ENCODE measurements at places on chromosomes 5 and 9.

DNA sequence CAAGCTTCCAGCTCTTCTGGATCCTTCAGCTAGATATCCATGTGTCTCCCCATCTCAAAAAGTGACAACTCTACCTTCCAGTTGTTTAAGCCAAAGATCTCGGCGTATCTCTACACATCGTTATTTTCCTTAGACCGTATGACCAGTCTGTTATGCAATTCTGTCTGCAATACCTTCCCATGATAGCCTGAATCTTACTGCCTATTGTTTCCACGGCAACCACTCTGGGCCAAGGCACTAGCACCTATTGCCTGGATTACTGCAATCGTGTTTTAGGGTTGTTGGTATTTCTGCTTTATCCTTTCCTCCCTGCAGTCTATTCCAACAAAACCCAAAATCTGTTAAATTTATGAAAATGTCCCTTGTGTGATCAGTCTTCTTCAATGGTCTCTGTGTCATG lies 448.4 kb downstream of the MTRR start:
- DNase-seq = no peak

DNA sequence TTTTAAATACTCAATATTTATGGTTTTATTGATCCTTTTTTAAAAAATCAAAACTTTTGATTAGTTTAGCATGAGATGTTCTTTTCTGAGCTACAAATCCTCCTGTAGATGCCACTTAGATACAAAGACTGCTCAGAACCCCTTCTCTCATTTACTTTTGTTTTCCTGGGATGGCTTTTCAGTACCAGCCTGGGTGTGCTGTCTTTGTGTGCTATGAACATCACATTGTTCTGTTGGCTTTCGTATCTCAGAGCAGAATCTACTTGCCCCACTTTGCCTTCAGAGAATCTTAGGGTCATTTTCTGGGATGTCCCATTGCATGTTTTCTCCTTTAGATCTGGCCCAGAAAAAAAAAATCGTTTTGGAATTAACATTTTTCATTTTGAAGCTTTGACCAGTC lies 85.9 kb downstream of the RASGRF2 start:
- no peak for DNase-seq

GRCh38 chr9:7316967-7317366 lies 482.6 kb downstream of the DMAC1 start:
- no peak for DNase-seq

- DNase-seq = no peak
These were observed 2.0 kb upstream of the AJM1 start for GRCh38 chr9:136840140-136840876.

DNA sequence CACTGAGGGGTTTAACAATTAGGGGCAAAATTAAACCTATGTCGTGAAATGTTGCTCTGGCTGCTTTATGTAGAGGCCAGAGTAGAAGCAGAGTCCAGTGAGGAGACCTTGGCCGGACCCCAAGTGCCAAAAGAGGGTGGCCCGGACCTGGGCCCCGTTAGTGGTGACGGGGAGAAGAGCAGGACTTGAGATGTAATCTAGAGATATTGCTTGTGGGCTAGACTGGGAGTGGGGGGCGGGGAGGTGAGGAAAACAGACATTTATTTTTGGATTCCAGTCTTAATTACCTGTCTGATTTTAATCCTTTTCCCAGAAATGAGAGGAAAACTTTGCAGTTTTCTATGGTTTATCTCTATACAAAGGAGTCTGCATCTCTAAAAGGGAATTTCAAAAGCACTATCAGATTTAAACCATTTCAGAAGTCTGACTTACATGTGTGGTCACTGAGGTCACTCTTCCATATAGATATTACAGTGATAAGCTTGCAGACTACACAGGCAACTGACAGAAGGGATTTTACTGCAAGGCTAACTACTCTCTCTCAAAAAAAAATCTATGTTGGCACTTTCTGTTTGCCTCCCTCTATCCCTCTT lies 108.1 kb downstream of the MED27 start:
- DNase-seq = no peak

GRCh38 chr5:95671826-95672225 lies 11.0 kb downstream of the SPATA9 start:
- no peak for DNase-seq

GRCh38 chr5:88518131-88519016 lies 249.7 kb upstream of the TMEM161B start:
- no peak for DNase-seq

GRCh38 chr5:141172381-141173204 lies at the start of gene PCDHB7:
TSS of gene PCDHB7 (plus strand) at chr5:141172644. CDS start at chr5:141172836, 192 bp downstream.
- DNase-seq = no peak

- DNase-seq = no peak
These were observed 9.8 kb downstream of the GCNT4 start for GRCh38 chr5:75042522-75042921.

DNA sequence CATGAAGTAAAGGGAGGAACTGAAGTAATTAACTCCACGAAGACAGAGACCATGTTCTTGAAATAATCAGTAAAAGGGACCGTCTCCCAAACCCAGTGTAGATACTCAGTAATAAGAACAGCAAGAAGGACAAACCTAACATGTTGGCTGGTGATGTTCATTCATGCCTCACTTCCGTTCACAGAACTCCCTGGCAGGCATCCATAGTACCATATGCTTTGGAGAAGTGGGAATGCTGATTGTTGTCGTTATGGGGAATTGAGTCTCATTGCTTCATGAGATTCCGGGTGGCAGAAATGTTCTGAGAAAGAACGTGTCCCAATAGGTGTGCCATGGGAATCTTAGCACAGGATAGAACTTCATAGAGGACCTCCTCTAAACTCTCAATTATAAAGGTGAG lies 452.3 kb downstream of the ZSWIM6 start:
- no peak for DNase-seq

DNA sequence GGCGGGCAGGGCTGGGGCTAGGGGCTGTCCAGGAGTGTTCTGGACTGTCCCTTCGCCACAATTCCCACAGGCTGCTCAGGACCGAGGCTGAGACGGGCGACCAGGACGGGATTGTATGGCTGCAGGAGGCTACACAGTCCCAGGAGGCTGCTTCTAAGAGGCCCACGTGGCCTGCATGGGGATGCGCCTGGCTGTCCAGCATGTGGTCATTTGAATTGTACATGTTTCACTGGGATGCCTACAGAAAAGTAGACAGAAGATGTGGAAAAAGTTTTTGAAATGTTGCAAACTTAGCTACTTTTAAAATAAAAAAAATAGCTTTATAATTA lies 32.6 kb upstream of the SPTLC1 start:
- DNase-seq = no peak

DNA sequence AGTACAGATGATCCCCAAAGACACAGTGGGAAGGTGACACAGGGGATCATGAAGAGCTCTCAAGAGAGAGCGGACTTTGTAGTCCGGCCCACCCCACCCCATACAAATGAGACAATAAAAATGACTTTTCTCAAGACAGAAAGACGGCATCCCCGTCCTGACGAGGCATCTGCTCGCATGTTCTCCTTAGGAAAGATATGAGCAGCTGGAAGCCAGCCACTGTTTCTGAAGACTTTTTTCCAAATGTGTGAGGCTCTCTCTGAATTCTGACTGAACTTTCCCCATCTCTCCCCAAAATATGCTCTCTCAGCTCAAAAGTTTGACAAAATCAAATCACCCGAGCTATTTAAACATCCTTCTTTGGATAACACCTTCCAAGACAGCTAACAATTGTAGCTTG lies 105.2 kb downstream of the RFK start:
- no peak for DNase-seq

DNA sequence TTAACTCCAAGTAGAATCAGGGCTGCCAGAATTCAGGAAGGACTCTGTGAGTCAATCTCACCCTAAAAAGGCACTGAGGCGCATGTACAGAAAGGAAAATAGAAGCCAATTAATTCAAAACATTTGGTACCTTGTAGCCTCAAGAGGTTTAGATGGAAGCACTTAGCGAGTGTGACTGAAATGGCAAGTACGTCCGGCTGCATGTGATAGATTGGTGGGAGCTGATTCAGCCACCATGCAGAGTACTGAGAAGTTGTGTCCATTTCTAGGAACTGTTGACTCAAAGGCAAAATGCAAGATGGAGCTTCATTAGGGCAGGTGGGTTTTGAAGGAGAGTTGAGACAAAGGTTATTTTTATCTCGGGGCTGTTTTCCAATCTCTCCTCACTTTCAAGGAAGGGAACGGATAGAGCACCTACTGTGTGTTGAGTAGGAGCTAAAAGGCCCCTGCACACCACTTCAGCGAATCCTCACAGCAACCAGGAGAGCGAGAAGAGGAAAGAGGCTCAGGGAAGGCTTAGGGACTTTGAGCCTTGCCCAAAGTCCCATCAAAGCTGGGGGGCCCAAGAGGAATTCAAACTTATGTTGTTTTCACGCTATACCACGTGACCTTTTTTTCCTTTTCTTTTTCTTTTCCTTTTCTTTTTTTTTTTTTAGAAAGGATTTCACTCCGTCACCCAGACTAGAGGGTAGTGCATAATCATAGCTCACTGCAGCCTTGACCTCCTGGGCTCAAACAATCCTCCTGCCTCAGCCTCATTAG lies 34.6 kb upstream of the CPEB4 start:
- no peak for DNase-seq

GRCh38 chr9:112939418-112939817 lies 48.7 kb upstream of the SLC46A2 start:
- DNase-seq = no peak

- DNase-seq = no peak
These were observed 593 bp upstream of the NAA35 start for GRCh38 chr9:85940275-85940831.

DNA sequence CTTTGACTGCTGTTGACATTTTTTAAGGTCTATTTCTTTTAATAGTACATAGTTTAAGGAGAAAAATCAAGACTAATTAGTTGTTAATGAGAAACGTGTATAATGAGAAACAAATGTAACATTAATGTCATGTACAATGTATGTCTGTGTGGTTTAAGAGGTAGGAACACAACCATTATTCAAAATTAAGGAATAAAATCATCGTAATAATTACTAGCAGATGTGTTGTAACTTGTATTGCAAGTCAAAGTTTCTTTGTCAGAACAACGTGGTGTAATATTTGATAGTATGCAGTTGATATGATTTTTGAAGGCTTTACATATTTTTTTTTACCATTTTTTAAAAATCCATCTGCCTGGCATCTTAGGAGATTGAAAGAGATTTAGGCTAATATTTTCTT lies 120.2 kb upstream of the ARRDC3 start:
- no peak for DNase-seq

DNA sequence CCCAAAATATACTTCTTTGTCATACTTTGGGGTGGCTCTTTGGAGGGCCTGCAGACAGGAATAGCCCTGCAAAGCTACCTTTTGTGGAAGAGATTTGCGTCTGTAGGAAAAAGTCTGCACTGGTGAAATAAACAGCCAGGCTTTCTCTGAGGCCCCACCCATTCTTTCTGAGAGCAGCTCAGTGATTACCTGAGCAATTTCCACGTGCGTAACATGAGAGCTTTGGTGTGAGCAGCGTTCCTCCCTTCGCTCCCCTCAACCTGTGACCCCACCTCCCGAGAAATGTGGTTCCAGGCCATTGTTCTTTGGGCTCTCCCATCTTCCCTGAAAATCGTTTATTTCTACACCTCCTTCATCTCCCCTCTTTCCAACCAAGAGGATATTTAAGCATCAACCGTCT lies 23.8 kb upstream of the FBP1 start:
- no peak for DNase-seq

GRCh38 chr5:177334155-177334551 lies 17.3 kb downstream of the LMAN2 start:
- no peak for DNase-seq

GRCh38 chr5:32584646-32585045 lies 711 bp upstream of the SUB1 start:
- DNase-seq = no peak

GRCh38 chr5:179530069-179530998 lies 20.0 kb upstream of the RUFY1 start:
- DNase-seq = no peak

GRCh38 chr5:135824541-135825041 lies 9.9 kb upstream of the SLC25A48 start:
- DNase-seq = no peak

GRCh38 chr9:126216826-126217225 lies 109.8 kb upstream of the MVB12B start:
- DNase-seq = no peak

DNA sequence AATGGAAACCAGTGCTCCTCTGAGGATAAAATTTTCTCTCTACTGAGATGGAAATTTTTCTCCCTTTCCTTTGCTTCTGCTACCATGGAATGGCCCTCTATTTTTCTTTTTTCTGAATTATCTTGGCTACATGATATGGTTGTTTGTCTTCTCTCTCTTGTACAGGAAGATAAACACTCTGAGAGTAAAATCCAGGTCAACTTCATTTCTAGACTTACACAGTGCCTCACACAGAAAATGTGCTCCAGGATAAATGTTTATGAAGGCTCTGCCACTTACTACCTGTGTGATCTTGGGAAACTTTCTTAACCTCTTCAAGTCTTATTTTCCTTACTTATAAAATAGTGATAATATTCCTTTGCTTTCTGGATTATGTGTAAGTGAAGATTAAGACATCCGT lies 153.9 kb downstream of the PRELID2 start:
- no peak for DNase-seq

DNA sequence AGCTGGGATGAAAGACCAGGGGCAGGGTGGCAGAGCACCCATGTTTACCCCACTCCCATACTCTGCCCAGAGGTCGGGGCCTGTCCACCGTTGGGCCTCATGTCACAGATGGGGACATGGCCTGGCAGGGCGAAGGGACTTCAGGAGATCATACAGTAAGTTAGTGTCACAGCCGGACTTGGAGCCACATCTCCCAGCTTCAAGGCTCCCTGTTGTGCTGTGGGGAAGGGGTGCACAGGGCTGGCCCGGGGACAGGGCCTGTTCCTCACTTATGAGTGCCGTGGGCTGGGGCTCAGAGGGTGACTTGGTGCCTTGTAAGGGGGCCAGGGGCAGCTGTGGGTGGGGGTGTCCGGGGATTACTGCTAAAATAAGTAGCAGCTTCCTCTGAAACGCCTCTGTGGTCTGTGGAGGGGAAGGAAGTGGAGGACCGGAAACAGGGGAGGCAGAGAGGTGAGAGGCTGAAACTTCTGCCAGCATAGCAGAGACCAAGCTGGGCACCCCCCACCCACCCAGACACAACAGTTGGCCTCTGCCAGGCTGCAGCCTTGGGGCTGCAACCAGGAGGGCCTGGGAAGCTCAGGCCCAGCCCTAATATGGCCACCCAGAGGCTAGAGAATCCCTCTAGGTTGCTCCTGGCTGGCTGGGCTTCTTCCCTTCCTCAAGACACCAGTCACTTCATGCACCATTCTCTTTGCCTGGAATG lies 41.1 kb upstream of the NEK6 start:
- DNase-seq = no peak

GRCh38 chr5:14039576-14039975 lies 95.1 kb upstream of the DNAH5 start:
- no peak for DNase-seq

- no peak for DNase-seq
These were observed 19.9 kb downstream of the NOTCH1 start for GRCh38 chr9:136525841-136526499.

Measured in keratinocyte (primary cell).